ENCODE measurements at places on chromosomes 16 and 17. TPM values are rescaled to one million over a fixed set of nuclear protein-coding genes. Genes with fewer than 3 reads are reported as not detected.
A peak's percentile ranks its signal among the peaks of the same experiment; 100 is the strongest.

DNA sequence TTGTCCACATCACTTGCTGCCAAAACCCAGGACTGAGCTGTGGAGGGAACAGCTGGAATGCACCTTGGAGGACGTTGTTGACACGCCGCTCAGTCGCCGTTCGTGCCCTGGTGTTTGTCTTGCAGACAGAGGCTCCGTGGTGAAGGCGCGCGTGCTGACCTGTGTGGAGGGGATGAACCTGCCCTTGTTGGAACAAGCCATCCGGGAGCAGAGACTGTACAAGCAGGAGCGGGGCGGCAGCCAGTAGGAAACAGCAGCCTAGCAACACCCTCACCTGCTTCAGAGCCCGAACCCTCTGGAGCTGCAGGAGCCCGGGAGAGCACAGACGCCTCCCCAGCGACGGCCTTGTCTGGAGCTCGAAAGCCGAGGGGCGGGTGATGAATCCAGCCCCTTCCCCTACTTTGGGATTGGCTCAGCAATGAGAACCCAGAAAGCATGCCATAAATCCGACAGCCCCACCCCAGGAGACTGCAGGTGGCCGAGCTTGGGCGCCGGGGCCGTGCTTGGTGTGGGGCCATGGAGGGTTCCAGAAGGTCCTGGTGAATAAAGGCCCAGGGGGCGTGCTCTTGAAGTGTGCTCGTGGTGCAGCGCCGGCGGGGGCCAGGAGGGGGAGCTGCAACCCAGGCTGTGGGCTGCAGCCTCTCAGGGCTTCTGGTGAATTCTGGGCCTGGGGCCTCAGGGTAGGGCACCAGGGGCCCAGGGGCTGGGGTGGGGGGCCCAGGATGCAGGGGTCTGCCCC is 470 bp upstream of the CDK3 start:
- DNase-seq, result peak; percentile 59

- DNase-seq, result no peak
These were observed 578.1 kb downstream of the KCNJ18 start for GRCh38 chr17:22270381-22270780.

GRCh38 chr17:77382966-77383612 is 242.3 kb downstream of the SEC14L1 start:
- no peak for DNase-seq

The COX6A2 gene
- total RNA-seq, result 1,514 TPM

DNA sequence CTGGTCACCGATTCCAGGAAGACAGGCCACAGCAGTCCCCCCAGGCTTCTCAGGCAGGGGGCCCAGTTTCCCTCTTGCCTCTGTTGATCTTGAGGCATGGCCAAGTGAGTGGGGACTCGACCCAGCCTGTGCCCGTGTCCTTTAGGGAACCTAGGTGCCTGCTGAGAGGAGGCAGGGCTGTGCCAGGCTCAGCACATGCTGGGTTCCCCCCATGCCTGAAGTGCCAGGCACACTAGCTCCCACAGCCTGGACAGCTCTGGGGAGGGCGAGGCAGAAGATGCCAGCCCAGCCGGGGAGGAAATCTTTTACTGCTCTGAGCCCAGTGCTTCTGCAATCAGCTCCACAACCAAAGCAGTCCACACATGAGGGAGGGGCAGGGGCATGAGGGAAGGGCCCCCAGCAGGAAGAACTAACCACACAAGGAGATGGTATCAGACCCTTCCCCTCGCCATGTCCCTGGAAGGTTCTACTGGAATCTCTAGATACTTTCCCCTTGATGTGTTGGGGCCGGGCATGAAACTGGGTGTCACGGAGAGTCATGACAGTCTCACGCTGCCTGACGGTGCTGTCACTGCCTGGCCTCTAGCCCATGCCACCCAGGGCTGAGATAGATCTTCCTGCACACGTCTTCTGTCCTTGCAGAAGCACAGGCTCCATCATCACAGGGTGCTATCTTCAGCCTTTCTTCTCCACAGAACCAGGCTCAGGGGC is 25.5 kb downstream of the MYO18A start:
- DNase-seq, result peak; percentile 63

GRCh38 chr16:51172368-51172767 is 21.3 kb upstream of the SALL1 start:
- DNase-seq, result no peak

- no peak for DNase-seq
These were observed 16.0 kb upstream of the WIPF2 start for GRCh38 chr17:40203131-40203530.

The GPRC5B gene
- 83.7 TPM for total RNA-seq

- no peak for DNase-seq
These were observed 38.7 kb downstream of the TIMM22 start for GRCh38 chr17:1035546-1036170.

DNA sequence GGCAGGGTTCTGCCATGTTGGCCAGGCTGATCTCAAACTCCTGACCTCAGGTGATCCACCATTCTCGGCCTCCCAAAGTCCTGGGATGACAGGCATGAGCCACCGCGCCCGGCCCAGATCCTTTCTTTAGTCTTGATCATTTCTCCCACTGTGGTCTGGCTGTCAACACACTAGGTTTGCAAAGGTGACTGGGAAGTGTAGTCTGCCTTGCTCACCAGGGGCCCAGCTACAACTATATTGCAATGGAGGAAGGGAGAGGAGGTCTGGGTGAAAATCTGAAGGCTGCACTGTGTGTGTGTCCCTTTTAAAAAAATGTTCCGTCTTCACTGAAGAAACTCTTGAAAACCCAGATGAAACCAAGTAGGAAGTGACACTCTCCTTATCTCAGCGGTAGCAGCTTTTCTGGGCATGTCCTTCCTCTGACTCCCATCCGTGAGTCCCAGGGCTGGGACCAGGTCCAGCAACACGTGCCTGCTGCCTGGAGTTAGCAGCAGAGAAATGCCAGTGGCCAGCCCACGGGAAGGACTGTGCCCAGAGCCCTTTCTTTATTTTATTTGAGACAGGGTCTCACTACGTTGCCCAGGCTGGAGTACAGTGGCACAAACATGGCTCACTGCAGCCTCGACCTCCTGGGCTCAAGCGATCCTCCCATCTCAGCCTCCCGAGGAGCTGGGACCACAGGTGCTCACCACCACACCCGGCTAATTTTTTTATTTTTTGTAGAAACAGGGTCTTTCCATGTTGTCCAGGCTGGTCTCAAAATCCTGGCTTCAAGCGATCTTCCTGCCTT is 17.8 kb upstream of the KIF19 start:
- DNase-seq, result peak; percentile 84

The UMOD gene
- not detected for total RNA-seq

DNA sequence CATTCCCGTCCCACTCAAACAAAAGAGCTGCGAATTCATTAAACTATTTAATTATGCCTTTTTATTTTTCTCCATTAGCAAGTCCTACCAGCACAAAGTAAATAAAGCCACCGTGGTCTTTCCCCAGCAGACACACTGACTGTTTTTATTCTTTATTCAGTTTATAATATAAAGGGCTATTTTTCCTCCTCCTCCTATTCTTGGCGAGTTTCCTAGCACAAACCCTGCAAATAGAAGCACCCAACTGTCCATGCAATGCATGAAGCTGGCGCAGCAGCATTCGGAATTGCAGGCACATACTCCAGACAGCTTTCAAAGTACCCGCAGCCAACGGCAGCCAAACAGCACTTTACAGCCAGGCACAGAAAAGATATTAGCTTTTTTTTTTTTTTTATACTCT is 583.4 kb upstream of the PSMD7 start:
- DNase-seq, result no peak

The FOXF1 gene
- 0.11 TPM for total RNA-seq

DNA sequence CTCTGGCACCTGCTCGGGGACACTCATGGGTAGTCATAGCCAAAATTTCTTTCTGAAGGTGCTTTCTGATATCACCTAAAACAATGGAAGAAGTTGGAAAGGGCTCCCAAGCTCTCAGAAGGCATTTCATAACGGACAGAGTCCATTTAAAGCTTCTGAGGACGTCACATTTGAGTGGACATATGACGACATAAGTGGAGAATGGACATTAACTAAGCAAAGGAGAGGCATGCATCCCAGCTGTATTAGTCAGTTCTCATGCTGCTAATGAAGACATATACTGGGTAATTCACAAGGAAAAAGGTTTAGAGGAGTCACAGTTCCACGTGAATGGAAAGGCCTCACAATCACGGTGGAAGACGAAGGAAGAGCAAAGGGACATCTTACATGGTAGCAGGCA is 260.2 kb upstream of the DYNLRB2 start:
- DNase-seq, result no peak

GRCh38 chr17:78774453-78774852 is 7.6 kb downstream of the CYTH1 start:
- no peak for DNase-seq
